Hair follicular keratinocyte (primary cell): ENCODE measurements at places on chromosomes 12 and 14. TPM values are rescaled to one million over a fixed set of nuclear protein-coding genes. Genes with fewer than 3 reads are reported as not detected.

AQP2 gene
- total RNA-seq: not detected in 2 replicates

TMBIM6 gene
- 390 and 469 TPM in 2 replicates for total RNA-seq

EMC9 gene
- 22.3 and 37.2 TPM in 2 replicates for total RNA-seq

RAPGEF3 gene
- 24.6 and 28.3 TPM in 2 replicates for total RNA-seq

LTB4R gene
- total RNA-seq: 14.0 and 20.1 TPM in 2 replicates
